Stimulated activated CD4-positive, alpha-beta T cell treated with anti-CD3 and anti-CD28 coated beads, Interleukin-1b, Interleukin-23, amount 100 ng/mL, for 1 hour (primary cell): ENCODE measurements at places on chromosomes 3 and 15.

GRCh38 chr3:48885753-48886152 is 12.9 kb downstream of the SLC25A20 start:
- DNase-seq: no peak

GRCh38 chr3:144457758-144458157 is 486.1 kb downstream of the DIPK2A start:
- DNase-seq: no peak

- no peak for DNase-seq
These were observed 119.6 kb downstream of the ABI3BP start for GRCh38 chr3:100873611-100874010.

DNA sequence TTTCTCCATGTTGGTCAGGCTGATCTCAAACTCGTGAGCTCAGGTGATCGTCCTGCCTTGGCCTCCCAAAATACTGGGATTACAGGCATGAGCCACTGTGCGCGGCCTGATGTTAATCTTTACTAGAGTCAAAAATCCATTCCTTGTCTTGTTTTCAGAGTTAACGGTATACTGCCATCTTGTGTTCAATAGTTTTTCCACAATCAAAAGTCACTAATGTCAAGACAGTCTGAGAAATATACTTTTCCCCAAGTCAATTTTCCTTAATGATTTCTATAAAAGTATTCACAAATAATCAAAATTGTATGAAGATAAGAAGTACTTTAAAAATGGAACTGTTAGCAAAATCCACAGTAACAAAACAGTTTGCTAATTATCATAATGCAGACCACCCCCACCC is 8.5 kb downstream of the CRBN start:
- no peak for DNase-seq

DNA sequence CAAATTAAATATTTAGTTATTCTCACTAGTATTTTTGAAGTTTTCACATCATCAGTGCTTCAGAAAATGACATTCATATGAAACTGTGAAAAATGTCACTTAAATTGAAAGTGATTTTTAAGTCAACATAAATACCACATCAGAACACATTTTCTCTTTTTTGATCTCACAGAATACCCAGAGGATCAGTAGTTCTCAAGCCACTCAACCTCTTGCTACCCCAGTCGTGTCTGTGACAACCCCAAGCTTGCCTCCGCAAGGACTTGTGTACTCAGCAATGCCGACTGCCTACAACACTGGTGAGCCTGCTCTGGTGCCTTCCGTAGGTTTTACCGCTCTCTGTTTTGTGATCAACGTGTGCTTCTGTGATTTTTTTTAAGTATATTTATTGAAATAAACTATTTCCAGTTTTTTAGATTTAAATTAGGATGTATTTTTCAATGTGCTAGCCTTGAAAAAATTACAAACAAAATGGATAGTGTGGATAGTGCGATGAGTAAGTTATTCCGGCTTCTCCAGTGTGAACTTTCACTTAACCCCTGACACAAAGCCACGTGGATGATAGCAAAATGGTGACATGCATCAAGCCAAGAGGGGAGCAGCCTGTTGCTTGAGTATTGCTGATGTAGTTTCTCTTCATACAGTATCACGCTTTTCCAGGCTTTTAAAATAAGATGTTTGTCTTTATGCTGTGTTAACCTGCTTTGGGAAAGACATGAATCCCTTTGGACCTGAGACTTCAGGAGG is 26.5 kb downstream of the LYSMD4 start:
- DNase-seq: no peak

- no peak for DNase-seq
These were observed 64.2 kb upstream of the MYZAP start for GRCh38 chr15:57527382-57528091.

- DNase-seq: no peak
These were observed 51.9 kb downstream of the USP8 start for GRCh38 chr15:50476143-50476542.

DNA sequence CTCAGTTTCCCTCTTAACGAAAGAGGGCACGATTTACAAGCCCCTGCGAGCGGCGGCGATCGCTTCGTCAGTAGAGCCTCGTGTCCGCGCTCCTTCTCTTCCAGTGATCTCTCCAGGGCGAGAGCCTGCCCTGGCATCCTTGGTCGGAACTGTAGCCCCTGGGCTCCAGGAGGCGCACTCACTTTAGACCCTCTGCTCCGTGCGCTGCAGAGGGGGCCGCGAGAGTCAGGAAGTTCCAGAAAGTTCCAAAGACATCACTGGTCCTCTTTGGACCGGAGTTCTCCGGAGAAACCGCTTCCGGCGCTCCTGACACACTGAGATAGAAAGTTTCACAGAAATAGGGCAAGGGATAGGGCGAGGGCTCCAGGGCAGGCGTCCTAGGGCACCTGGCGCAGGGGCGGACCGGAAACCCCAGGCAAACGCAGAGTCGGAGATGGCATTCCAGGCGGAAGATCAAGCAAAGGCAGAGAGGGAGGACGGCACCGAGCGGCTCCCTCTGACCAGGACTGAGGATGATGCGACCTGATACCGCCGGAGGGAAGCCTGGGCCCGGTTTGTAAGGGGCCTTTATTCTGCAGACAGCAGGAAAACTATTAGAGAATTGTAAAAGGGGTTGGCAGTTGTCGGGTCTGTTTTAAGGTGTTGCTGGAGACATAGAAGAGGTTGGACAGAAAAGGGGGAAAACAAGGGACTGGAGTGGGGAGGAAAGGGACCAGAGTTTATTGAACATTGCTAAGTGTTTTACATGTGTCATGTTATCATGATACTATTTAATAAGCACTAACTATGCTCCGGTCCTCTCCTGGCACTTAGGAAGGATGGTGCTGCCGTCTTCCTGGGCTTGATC is 1.3 kb upstream of the CPEB1 start:
- DNase-seq: no peak

DNA sequence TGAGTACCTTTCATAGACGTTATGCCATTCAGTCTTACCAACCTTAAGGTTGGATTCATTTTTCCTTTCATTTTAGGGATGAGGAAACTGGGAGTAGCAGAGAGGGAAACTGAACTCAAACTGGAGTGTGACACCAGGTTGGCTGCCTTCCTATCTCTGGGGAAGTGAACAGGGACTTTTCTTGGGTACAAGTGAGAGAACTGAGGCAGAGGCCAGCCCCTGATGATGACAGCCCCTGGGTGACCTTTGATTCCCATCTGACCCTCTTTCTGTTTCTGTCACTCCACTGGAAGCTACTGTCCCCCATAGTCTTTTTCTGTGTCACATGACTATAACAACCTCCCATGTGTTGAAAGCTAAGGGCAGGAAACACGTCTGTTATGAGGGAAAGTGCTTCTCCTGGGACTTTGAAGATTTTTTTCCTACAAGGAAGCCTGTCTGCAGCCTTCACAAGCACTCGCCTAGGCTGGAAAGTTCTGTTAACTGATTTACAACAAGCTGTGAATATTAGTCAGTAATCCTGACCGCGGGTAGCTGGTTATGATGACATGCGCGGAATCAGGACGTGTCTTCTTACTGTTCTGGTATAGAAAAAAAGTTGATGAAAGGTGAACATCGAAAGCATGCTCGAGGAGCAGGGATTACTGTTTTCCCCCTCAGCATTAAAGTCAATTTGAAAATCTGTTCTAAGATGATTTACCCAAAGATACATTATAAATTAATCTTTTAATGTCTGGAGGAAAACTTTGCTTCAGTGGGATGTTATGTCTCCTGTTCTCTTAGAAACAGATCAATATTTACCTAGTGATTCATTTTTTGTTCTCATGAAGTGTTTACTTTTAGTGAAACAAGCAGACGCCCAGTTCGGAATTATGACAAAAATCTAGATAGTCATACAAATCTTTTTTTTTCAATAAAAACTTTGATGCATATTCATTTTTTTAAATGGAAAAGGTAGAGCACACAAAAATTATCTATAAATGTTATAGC is 31.5 kb downstream of the ABHD2 start:
- DNase-seq: no peak

- no peak for DNase-seq
These were observed 668.7 kb downstream of the OTOL1 start for GRCh38 chr3:162165346-162165745.

GRCh38 chr3:101635954-101636798 is 40.8 kb downstream of the ZBTB11 start:
- peak; percentile 41 for DNase-seq

DNA sequence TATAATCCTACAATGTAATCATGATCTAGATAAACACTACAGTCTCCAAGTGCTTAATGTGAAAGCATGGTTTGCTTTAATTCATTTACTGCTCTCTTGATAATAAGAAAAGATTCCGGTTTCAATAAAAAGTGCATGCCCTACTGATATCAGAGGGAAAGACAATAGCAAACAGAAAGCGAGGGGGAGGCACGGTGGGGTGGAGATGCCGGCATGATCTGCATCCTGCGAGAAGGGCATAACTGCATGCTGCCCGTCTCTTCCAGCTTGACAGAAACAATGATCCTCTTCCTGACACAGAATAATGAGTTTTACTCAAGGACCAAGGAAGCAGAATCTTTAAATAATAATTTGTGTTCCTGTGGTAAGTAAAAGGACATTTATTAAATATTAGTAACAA is 51.7 kb downstream of the GOLIM4 start:
- DNase-seq: no peak

DNA sequence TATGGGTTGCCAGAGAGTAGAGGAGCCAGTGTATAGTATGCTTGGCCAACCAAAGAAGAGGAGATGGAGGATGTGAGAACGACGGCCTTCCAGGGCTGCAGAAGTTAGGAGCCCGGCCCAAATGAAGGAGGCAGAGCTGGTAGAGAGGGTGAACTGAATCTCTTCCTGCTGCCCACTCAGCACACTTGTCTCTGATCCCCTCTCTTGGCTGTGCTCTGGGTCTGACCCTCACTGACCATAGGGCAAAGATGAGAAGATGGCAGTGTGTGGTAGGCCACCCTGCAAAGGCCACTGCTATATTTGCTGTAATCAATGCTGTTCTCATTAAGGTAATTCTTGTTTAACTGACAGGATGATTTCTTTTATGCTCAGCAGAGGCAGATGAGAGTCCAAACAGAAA is 256.0 kb downstream of the OCA2 start:
- DNase-seq: no peak

DNA sequence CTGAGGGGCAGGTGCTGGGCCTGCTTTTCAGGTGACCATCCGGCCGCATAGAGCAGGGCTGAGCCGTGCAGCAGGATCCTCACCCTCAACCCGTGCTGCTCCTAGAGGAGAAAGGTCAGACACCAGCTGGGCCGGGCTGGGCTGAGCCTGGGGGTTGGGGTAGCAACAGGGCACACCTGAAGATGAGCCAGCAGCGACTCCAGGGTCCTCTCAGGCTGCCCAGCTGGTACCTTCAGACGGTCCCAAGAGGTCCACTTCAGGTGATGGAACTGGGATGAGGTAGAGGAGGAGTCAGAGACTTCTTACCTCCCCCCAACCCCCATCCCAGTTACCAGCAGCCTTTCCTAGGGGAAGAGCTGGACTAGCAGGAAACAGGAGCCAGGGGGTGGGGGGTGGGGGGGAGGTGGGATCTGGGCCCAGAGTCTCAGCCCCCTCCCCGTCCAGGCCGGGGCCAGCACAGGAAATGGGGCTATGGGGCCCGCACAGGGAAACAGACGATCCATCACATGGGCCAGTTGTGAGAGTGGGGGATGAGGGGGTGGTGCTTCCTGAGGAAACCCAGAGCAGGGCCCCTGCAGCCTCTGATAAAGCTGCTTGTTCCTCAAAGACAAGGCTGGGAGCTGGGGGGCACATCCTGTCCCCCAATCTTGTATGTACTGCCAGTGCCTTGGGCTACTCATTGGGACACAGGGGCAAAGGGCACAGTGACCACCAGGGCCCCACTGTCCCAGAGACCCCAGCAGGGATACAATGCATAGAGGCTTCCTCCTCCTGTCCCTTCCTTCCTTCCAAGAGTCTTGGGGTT is 3.0 kb downstream of the INKA1 start:
- no peak for DNase-seq

- no peak for DNase-seq
These were observed 135.0 kb downstream of the TCF12 start for GRCh38 chr15:57053470-57053869.

GRCh38 chr15:28022961-28023360 is 76.2 kb downstream of the OCA2 start:
- DNase-seq: no peak

GRCh38 chr3:149585401-149585726 is 72.5 kb downstream of the WWTR1 start:
- no peak for DNase-seq

- DNase-seq: peak; percentile 7
These were observed 127.0 kb downstream of the KLHL25 start for GRCh38 chr15:85667491-85668424.

- DNase-seq: no peak
These were observed 115.3 kb upstream of the SMAD3 start for GRCh38 chr15:66950114-66950513.

DNA sequence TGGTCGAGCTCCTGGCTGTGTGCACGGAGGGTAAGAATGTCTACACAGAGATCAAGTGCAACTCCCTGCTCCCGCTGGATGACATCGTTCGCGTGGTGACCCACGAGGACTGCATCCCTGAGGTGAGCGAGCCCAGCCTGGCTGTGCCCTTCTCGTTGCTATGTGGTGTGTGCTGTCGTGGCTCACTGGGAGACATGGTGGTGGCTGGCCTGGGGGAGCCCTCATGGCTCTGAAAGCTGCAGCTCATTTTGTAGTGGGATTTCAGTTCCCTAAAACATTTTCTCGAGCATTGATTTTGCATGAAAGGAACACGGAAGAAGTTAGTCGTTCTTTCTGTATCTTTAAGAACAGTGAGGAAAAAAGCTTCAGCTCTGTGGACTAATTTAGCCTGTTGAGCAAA is 200.5 kb downstream of the ITPR1 start:
- DNase-seq: no peak

- DNase-seq: no peak
These were observed 120.0 kb downstream of the DUT start for GRCh38 chr15:48451241-48451640.

- no peak for DNase-seq
These were observed 164.8 kb upstream of the BHLHE40 start for GRCh38 chr3:4814305-4814903.

GRCh38 chr15:34855413-34855812 is 60.1 kb upstream of the ACTC1 start:
- no peak for DNase-seq

- no peak for DNase-seq
These were observed 145.3 kb downstream of the TJP1 start for GRCh38 chr15:29676961-29677402.

DNA sequence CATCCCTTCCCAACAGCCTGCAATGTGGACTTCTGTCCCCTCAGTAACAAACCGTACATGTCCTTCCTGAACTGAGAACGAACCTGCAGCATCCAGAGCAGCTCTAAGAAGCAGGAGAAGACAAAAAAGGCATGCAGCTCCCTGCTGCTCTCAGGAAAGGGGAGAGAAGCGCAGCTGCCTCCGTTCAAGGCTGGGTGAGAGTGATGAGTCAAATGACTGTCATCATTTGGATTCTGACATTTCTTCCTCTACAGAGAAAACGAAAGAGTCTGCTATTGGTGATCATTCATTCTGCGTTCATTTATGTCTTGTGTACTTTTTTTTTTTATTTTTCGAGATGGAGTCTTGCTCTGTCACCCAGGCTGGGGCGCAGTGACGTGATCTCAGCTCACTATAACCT is 677.8 kb downstream of the FHIT start:
- DNase-seq: no peak

DNA sequence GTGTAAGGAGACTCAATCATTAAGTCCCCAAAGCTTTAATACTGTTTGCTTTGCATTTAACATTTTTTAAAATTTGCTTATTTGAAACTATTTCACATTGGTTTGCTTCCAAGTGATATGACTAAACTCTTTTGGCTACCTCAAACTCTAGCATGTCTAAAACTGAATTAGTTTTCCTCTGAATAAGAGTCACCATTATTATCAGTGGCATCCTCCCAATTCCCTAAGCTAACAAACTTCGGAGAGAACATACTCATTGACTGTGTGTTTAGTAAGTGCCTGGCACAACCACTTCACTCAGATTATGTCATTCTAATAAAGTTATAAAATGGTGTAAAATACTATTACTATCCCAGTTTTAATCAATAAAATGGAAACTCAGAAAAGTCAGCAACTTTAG is 21.9 kb downstream of the ATOSA start:
- no peak for DNase-seq
